ENCODE measurements at places on chromosomes 1 and 21. TPM values are rescaled to one million over a fixed set of nuclear protein-coding genes. Genes with fewer than 3 reads are reported as not detected.

DNA sequence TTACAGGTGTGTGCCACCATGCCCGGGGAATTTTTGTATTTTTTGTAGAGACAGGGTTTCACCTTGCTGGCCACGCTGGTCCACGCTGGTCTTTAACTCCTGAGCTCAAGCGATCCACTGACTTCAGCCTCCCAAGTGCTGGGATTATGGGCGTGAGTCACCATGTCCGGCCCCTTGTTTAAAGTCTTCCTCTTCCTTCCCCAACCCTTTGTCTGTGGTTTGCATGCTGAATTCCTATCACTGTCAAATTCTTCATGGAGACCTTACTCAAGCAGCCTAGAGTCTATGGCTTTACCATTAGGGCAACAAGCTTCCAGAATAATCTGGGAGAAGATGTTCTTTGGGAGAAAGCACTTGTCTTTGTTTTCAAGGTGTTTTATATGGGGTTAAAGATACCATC is 34.7 kb downstream of the B3GALT5 start:
- no peaks in the 10 kb centered on the region for H3K4me1 ChIP-seq
- H3K27me3 ChIP-seq = no peaks in the 10 kb centered on the region
- H3K4me3 ChIP-seq = no peak overlapping the region
- H3K27ac ChIP-seq = no peak overlapping the region
- DNase-seq = no peak

GRCh38 chr1:180407051-180407450 is 95.3 kb downstream of the ACBD6 start:
- DNase-seq = no peak
- no peak overlapping the region for H3K4me3 ChIP-seq
- H3K36me3 ChIP-seq = peaks cover 27% of the 10 kb centered on the region
- no peaks in the 10 kb centered on the region for H3K27me3 ChIP-seq
- H3K27ac ChIP-seq = no peak overlapping the region
- H3K4me1 ChIP-seq = no peaks in the 10 kb centered on the region

GRCh38 chr1:96144636-96145035 is 576.9 kb upstream of the PTBP2 start:
- H3K36me3 ChIP-seq = no peaks in the 10 kb centered on the region
- no peaks in the 10 kb centered on the region for H3K4me1 ChIP-seq
- H3K27me3 ChIP-seq = no peaks in the 10 kb centered on the region
- no peak overlapping the region for H3K27ac ChIP-seq

FAM110D gene
- total RNA-seq = 0.07 TPM

DNA sequence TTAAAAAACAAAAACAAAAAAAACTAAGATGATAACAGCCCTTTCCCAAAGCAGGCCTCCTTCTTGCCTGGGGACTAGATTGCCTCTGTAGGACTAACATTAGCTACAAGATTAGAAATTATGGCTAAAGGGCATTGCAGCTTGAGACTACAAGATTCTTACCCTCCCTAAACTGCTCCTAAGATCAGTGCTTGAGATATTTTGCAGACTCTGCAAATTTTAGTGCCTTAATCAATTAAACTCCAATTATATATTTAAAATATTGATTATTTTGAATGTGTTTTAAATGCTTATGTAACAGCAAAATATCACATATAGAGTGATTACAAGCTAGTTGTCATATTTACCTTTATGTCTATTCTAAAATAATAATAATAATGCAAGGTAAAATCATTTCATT is 47.4 kb upstream of the SLC5A9 start:
- no peaks in the 10 kb centered on the region for H3K36me3 ChIP-seq
- H3K27ac ChIP-seq = no peak overlapping the region
- no peaks in the 10 kb centered on the region for H3K4me1 ChIP-seq
- DNase-seq = no peak
- H3K27me3 ChIP-seq = peaks cover 3% of the 10 kb centered on the region

- no peaks in the 10 kb centered on the region for H3K36me3 ChIP-seq
- no peak overlapping the region for H3K27ac ChIP-seq
- H3K27me3 ChIP-seq = peaks cover 42% of the 10 kb centered on the region
- H3K4me3 ChIP-seq = no peak overlapping the region
- no peak for DNase-seq
These were observed 27.0 kb upstream of the SRSF10 start for GRCh38 chr1:24007079-24007478.

DNA sequence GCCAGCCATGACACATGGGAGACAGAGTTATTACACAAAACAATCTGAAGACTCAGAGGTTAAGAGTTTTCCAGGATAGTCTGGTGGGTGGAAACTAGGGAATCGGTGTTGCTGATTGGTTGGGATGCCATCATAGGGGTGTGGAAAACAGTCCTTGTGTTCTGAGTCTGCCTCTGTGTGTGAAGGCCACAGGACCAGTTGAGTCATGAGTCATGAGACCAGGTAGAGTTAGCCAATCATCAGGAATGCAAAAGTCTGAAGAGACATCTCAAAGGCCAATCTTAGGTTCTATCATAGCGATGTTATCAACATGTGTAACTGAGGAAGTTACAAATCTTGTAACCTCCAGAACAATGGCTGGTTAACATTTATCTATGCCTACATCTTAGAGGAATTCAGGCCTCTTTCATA is 49.7 kb upstream of the NEK7 start:
- peaks cover 13% of the 10 kb centered on the region for H3K4me1 ChIP-seq
- H3K36me3 ChIP-seq = no peaks in the 10 kb centered on the region
- no peak overlapping the region for H3K27ac ChIP-seq

S100A5 gene
- 2.4 TPM for total RNA-seq

GRCh38 chr21:14482165-14482564 is 64.0 kb downstream of the SAMSN1 start:
- H3K36me3 ChIP-seq = peaks cover 57% of the 10 kb centered on the region
- peak overlapping the region; percentile 90 for H3K27ac ChIP-seq
- no peaks in the 10 kb centered on the region for H3K27me3 ChIP-seq
- peaks cover 66% of the 10 kb centered on the region for H3K4me1 ChIP-seq

GRCh38 chr1:160741092-160741501 is 2.0 kb downstream of the SLAMF7 start:
- H3K36me3 ChIP-seq = peaks cover 27% of the 10 kb centered on the region
- peak overlapping the region; percentile 8 for H3K27ac ChIP-seq
- peaks cover 69% of the 10 kb centered on the region for H3K4me1 ChIP-seq
- H3K4me3 ChIP-seq = peak overlapping the region; percentile 3
- no peaks in the 10 kb centered on the region for H3K27me3 ChIP-seq
- DNase-seq = no peak

GRCh38 chr1:107877092-107877491 is 87.9 kb downstream of the VAV3 start:
- H3K4me3 ChIP-seq = no peak overlapping the region
- DNase-seq = no peak
- H3K36me3 ChIP-seq = peaks cover 14% of the 10 kb centered on the region
- peaks cover 6% of the 10 kb centered on the region for H3K4me1 ChIP-seq

- no peak for DNase-seq
- no peaks in the 10 kb centered on the region for H3K27me3 ChIP-seq
- peaks cover 4% of the 10 kb centered on the region for H3K4me1 ChIP-seq
- no peak overlapping the region for H3K4me3 ChIP-seq
These were observed 63.8 kb upstream of the C1orf87 start for GRCh38 chr1:60137406-60137805.

GRCh38 chr1:87194271-87194774 is 134.4 kb upstream of the LMO4 start:
- H3K4me1 ChIP-seq = peaks cover 4% of the 10 kb centered on the region
- no peak overlapping the region for H3K4me3 ChIP-seq
- H3K27ac ChIP-seq = no peak overlapping the region
- H3K36me3 ChIP-seq = no peaks in the 10 kb centered on the region
- H3K27me3 ChIP-seq = peaks cover 24% of the 10 kb centered on the region

- H3K27me3 ChIP-seq = peaks cover 5% of the 10 kb centered on the region
- no peak overlapping the region for H3K27ac ChIP-seq
- no peaks in the 10 kb centered on the region for H3K36me3 ChIP-seq
- DNase-seq = no peak
- peaks cover 5% of the 10 kb centered on the region for H3K4me1 ChIP-seq
These were observed 208.0 kb upstream of the GALNT2 start for GRCh38 chr1:229859026-229859425.

COL16A1 gene
- total RNA-seq = not detected

- H3K27ac ChIP-seq = peak overlapping the region; percentile 26
- no peak for DNase-seq
- H3K4me3 ChIP-seq = no peak overlapping the region
- no peaks in the 10 kb centered on the region for H3K27me3 ChIP-seq
These were observed 28.2 kb upstream of the CTSK start for GRCh38 chr1:150836129-150836773.

UFC1 gene
- total RNA-seq = 91.5 TPM

GRCh38 chr21:37367703-37368540 is 1.3 kb downstream of the DYRK1A start:
- peaks cover 23% of the 10 kb centered on the region for H3K36me3 ChIP-seq
- peak overlapping the region; percentile 87 for H3K4me3 ChIP-seq
- peak overlapping the region; percentile 83 for H3K27ac ChIP-seq
- peak; percentile 35 for DNase-seq
- peaks cover 48% of the 10 kb centered on the region for H3K4me1 ChIP-seq

- DNase-seq = no peak
- H3K27ac ChIP-seq = no peak overlapping the region
- H3K4me3 ChIP-seq = no peak overlapping the region
- no peaks in the 10 kb centered on the region for H3K4me1 ChIP-seq
These were observed 179.6 kb upstream of the ESRRG start for GRCh38 chr1:216902669-216903381.

DNA sequence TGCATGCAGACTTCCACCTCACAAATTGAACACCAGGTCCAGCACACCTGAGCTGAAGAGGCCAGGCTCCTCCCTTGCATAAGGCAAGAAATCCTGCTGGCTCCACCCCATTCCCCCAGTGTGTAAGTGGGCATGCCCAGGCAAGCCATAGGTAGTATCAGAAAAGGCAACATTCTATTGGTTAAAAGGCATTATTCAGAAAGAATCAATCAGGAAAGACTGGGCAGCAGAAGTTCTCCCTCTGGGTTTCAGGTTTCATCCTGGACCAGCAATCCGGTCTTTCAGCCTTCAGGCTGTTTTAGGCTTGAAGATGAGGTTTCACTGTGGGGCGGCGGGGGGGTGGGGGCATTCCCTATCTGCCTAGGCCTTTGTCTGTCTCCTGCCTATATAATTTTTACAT is 42.0 kb upstream of the LHX8 start:
- no peak for DNase-seq
- H3K4me1 ChIP-seq = no peaks in the 10 kb centered on the region
- no peaks in the 10 kb centered on the region for H3K36me3 ChIP-seq
- no peaks in the 10 kb centered on the region for H3K27me3 ChIP-seq
- no peak overlapping the region for H3K27ac ChIP-seq

- peaks cover 5% of the 10 kb centered on the region for H3K4me1 ChIP-seq
- no peak overlapping the region for H3K27ac ChIP-seq
- no peak for DNase-seq
- no peak overlapping the region for H3K4me3 ChIP-seq
- H3K27me3 ChIP-seq = peaks cover 4% of the 10 kb centered on the region
These were observed 173.3 kb downstream of the CAMTA1 start for GRCh38 chr1:6958407-6959030.

DNA sequence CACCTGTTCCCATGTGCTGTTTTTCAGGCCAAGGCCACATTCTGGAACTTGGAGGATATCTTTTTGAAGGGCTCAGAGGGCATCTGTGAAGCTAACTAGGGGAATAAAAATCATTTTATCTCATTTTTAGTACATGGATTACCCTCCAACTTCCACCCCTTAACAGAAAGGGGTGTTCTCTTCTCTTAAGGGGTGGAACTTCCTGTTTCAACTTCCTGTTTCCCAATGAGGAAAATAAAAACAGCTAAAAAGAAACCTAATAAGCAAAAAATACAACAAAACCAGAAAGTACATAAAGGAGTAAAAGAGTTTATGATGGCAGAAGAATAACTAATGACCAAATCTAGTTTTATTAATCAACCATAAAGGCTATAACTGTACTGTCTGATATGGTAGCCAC is 24.8 kb upstream of the SLC22A15 start:
- H3K4me3 ChIP-seq = no peak overlapping the region
- peaks cover 1% of the 10 kb centered on the region for H3K4me1 ChIP-seq
- H3K36me3 ChIP-seq = no peaks in the 10 kb centered on the region
- no peak for DNase-seq

CBS gene
- 49.0 TPM for total RNA-seq

GRCh38 chr1:59560807-59561450 is 253.8 kb upstream of the HOOK1 start:
- H3K4me1 ChIP-seq = peaks cover 9% of the 10 kb centered on the region
- peaks cover 23% of the 10 kb centered on the region for H3K36me3 ChIP-seq
- H3K4me3 ChIP-seq = no peak overlapping the region
- H3K27ac ChIP-seq = no peak overlapping the region
- DNase-seq = no peak

- no peak for DNase-seq
- H3K4me1 ChIP-seq = no peaks in the 10 kb centered on the region
- no peak overlapping the region for H3K27ac ChIP-seq
These were observed 48.1 kb downstream of the MORN1 start for GRCh38 chr1:2343023-2343935.

GRCh38 chr1:247407180-247407616 is 8.8 kb upstream of the NLRP3 start:
- H3K27ac ChIP-seq = peak overlapping the region; percentile 16
- DNase-seq = peak; percentile 53
- H3K4me1 ChIP-seq = peaks cover 36% of the 10 kb centered on the region
- peak overlapping the region; percentile 28 for H3K4me3 ChIP-seq

- DNase-seq = no peak
- H3K27ac ChIP-seq = no peak overlapping the region
- H3K27me3 ChIP-seq = no peaks in the 10 kb centered on the region
- H3K36me3 ChIP-seq = no peaks in the 10 kb centered on the region
- H3K4me3 ChIP-seq = no peak overlapping the region
- no peaks in the 10 kb centered on the region for H3K4me1 ChIP-seq
These were observed 17.1 kb downstream of the ARHGEF16 start for GRCh38 chr1:3471356-3472087.

DNA sequence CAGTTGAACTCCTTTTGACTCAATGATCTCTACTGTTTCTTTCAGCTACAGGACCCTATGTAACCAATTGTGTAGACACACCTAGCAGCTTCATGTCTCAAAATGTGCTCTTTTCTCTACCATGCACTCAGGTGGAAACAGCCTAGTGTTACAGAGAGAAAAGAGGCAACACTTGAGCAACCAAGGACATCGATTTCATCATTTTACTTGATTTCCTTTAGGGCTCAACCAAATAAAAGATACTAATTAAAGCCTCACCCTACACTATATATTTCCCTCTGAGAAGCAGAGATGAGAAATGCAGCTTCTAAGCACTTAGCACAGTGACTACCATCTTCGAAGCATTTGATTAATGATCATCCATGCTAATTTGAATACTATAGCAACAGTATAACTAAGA is 55.1 kb downstream of the PTGER3 start:
- H3K4me3 ChIP-seq = no peak overlapping the region
- no peak overlapping the region for H3K27ac ChIP-seq
- H3K36me3 ChIP-seq = no peaks in the 10 kb centered on the region
- H3K27me3 ChIP-seq = peaks cover 7% of the 10 kb centered on the region
- peaks cover 7% of the 10 kb centered on the region for H3K4me1 ChIP-seq

CD101 gene
- total RNA-seq = 0.18 TPM

Measured in activated T-helper 2 cell treated with anti-CD3 and anti-CD28 coated beads, Interferon-gamma antibody, Interleukin-2, Interleukin-4, amounts not matched to agents 10 μg/mL and 5 μg/mL and 100 μg/mL, durations not matched to agents 14 hours and 24 hours and 36 hours (primary cell).